Globus pallidus (tissue), 1 donor: ENCODE measurements at places on chromosomes 5 and 9.

DNA sequence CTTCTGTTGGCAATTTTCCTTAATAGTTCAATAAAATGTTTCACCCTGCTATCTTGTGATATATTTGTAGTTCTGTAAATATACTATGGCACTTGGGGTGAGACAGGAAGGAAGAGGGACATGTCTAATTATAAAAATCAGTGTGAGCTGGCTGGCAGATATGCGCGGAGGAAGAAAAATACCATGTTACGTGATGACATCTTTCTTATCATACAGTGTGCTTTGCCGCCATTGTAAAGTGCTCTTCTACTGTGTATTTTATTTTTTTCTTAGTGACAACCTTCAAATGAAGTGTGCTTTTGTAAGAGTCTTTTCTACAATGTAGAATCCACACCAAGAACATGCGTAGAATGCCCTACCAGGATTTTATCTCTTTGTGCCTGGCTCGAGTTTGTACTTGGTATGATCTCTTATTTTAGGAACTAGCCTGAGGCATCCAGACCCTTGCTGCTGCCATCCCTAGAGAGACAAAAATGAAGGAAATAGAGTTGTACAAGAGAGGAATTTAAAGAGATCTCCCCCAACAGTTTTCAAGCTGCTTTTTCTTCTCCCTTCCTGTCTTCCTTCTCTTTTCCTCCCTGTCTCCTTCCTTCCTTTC is 46.7 kb upstream of the RIOK2 start:
- no peak for DNase-seq

GRCh38 chr5:127070243-127070642 is 3.1 kb downstream of the C5orf63 start:
- no peak for DNase-seq

GRCh38 chr5:88955403-88955802 is 72.4 kb upstream of the MEF2C start:
- no peak for DNase-seq

GRCh38 chr5:55226027-55226933 is 835 bp downstream of the MCIDAS start:
- DNase-seq, result no peak

DNA sequence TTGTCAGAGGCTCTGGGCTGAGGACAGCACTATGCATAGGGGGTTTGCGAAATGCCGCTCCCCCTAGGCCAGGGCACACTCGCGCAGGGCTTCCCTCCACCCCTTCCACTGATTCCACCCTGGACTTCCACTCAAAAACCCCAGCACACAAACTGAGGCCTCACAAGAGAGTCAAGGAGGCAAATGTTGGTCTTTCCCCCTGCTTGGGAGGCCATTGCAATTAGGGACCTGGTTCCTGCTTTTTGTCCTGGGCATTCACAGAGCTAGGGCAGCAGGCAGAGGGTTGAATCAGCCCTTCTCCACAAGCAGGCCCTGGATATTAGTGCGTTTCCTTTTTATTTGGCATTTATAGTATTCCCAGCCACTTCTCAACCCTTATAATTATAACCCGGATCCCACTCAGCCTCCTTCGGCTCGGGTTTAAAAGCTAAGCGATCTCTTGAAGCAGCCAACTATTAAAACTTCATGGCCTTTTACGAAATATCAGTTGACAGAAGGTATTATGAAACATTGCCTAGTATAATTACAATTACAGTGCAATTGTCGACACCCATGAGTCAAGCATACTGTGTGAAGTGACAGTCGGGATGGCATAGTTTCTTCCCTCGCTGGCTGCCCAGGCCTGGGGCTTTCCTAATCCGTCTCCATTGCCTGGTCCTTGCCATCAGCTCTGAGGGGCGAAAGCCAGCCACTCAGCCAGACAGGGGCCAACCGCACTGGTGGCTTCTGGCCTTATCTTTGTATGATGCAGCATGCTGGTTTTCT is 285.5 kb upstream of the MAP3K1 start:
- no peak for DNase-seq

GRCh38 chr5:169796731-169797130 is 159.7 kb downstream of the DOCK2 start:
- DNase-seq, result no peak

DNA sequence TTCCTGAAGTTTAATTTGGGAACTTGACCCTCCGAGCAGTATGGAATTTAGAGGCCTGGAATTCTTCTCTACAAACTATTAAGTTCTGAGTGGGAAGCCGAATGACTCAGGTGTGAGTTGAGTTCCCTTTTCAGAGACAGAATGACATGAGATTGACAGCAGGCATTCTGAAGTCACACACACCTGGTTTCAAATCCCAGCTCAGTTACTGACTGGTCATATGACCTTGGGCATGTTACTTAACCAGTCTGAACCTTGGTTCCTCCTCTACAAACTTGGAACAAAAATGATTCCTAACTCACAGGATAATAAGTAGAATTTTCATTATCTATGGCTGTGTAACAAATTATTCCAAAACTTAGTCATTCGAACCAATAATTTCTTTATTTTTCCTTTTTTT is 45.5 kb upstream of the GPBP1 start:
- DNase-seq, result no peak

DNA sequence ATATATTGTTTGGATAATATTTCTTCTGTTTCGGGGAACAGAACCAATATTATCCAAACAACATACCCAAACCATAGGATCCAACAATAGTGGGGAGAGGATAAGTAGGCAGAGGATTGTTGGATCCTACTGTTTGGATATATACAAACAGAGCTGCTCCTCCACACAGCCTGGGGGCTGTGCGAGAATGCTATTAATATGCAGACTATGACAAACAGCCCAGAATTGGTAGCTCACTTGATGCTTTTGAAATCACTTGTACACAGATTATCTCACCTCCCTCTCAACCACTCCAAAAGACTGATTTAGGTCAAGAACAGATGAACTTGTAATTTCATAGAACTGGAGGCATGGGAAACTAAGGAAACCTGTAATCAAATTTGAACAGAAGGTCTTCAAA is 24.4 kb upstream of the MLANA start:
- no peak for DNase-seq

DNA sequence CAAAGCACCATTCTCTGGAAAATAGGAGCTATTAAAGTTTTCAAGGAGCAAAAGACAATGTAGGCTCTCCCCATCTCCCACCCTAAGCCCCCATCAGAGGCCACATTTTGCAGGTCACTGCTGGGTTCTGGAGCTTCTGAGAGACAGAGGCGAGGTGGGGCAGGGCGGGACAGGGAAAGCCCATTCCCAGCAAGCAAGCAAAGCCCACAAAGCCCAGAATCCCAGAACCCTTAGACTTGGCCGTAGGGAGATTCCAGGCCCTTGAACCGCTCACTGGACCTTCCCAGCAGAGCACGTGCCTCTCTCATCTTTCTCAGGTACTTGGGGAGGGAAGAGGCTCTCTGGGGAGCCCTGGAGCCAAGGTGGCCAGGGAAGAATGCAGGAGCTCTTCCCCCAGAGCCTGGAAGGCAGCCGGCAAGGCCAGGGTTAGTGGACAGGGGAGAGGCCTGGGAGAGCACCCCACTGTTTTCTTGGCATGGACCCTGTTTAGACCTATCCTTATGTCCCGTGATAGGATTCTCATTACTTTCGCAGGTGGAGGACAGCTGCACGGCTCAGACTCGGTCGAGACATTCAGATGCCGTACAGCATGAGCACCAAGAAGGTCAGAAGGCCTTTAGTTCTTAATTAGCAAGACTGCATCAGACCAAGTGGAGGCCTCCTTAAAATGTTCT is 52.4 kb downstream of the ZNF354C start:
- DNase-seq, result no peak

- no peak for DNase-seq
These were observed 166.8 kb downstream of the PSAT1 start for GRCh38 chr9:78463750-78464149.

- DNase-seq, result no peak
These were observed 146.8 kb upstream of the ADAMTSL1 start for GRCh38 chr9:18327121-18327520.

GRCh38 chr5:156527611-156528010 is 200.6 kb downstream of the SGCD start:
- DNase-seq, result no peak

DNA sequence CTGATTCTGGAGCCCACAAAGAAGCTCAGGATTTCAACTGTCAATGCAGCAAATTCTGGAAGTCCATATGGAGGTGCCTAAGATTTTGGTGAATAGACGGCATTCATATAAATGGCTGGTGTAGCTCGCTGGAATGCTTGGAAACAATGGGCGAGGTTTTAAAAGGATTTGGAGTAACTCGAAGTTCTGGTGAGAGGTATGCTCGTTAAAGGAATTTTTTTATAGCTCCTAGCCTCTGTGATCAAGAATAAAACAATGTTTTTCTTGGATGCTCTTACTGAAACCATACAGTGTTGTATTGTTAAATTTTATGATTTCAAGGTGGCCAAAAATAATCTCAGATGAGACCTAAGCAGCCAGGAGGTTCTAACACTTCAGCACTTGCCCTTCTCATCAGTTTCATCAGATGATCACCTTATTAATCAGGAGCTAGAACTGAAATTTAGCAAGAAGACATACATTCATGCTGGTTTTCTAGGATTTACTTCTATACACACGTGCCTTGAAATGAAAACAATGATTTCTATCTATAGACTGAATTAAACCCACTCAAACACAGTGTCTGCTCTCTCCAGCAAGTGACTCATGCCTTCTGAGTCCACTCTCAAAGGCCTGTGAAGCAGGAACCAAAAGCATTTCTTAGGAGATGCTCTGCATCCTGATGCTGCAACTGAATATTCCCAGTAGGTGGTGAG is 79.2 kb downstream of the OTULIN start:
- no peak for DNase-seq

DNA sequence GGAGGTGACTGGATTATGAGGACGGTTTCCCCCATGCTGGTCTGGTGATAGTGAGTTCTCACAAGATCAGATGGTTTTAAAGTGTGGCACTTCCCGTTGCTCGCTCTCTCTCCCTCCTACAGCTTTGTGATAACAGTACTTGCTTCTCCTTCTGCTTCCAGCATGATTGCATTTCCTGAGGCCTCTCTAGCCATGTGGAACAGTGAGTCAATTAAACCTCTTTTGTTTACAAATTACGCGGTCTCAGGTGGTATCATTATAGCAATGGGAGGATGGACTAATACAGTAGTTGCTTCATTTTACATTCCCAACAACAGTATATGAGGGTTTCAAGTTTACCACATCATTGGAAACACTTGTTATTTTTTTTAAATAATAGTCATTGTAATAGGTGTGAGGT is 937.3 kb upstream of the ARRDC3 start:
- DNase-seq, result no peak

- no peak for DNase-seq
These were observed 8.8 kb downstream of the CAMK4 start for GRCh38 chr5:111233052-111233374.

DNA sequence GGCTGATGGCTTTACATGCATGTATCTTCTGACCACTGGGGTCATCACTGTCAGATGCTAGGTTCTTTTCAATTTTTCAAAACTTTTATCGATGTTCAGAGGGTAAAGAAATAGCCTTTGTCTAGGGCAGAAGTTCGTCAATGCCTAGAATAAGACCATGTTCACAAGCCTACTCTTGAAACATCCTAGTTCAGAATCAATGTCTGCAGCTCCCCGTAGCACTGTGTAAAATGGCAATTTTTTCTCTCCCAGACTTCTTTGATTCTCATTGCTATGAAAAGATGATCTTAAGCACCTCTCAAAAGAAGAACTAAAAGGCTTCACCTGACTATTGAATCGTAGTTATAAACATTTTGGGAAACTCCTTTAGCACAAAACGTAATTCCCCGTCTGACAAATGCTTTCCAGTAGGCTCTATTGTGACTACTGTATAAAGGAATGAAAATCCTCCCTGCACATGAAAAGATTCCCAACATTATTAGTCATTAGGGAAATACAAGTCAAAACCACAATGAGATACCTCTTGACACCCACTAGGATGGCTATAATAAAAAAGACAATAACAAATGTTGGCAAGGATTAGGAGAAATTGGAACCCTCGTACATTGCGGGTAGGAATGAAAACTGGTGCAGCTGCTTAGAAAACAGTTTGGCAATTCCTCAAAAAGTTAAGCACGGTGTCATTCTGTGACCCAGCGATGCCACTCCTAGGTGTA is 263.5 kb downstream of the ARHGAP26 start:
- no peak for DNase-seq

GRCh38 chr5:124210111-124210910 is 536.1 kb downstream of the ZNF608 start:
- no peak for DNase-seq

DNA sequence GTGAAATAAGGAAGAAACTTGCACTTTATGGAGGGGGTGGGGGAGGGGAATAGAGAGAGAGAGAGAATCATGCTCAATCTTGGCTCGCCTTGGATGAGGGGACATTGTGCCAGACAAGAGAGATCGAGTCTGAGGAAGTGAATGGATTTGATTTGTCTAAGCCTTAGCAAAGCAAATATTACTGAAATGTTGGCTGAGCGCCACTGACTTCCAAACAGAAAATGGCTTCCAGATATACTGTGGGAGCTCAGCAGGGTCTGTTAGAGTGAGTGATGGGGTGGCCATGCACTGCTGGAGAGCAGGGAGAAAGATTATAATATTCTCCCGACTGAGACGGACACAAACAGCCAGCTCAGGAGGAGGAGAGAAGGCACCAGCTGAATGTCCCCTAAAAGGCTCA is 34.5 kb downstream of the BRINP1 start:
- DNase-seq, result no peak

GRCh38 chr5:15715967-15716366 is 216.0 kb downstream of the FBXL7 start:
- DNase-seq, result no peak

- no peak for DNase-seq
These were observed 138.9 kb upstream of the RAI14 start for GRCh38 chr5:34517249-34517648.

- no peak for DNase-seq
These were observed 1571.5 kb upstream of the WWC1 start for GRCh38 chr5:166719991-166720390.

DNA sequence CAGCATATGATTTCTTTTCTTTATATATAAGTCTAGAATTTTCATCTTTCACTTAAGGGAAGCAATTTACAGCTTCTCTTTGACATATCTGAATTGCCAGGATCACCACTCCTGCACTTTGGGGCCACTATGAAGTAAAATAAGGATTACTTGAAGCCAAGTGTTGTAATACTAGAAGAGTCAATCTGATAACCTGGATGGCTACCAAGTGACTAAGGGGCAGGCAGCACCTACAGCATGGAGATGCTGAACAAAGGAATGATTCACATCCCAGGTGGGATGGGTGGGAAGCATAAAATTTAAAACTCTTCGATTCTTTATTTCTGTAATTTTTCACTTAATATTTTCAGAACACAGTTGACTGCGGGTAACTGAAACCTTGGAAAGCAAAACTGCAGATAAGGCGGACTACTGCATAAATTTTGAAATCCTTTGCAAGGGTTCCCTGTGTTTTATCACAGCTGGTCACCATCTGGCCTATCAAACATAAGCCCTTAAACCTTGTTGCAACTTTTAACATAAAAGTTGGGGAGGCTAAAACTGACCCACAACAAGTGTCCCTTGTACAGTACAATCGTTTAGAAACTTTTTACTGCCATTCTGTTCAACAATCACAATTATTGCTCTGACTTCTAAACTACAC is 31.2 kb downstream of the NR3C1 start:
- no peak for DNase-seq

GRCh38 chr9:127634698-127635097 is 22.6 kb downstream of the STXBP1 start:
- no peak for DNase-seq
